Upper lobe of right lung (tissue), 1 donor: ENCODE measurements at places on chromosomes 4 and X. TPM values are rescaled to one million over a fixed set of nuclear protein-coding genes. Genes with fewer than 3 reads are reported as not detected.

DNA sequence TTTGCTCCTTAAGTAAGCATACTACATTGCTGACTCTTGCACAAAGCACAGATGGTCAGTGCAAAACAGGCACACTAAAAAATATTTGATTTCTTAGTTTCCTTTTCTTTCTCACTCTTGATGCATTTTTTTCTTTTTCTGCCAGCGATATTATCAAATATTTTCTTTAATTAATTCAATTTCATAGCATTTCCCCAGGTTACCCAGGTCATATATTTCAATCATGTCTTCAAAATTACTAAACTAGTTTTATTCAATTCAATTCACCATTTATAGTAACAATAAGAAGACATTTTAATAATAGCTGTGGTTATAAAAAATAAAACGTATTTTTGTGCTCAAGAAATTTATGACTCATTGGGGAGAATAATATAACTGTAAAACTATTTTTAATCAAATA lies 421.2 kb downstream of the GASK1B start:
- H3K27me3 ChIP-seq, result no peaks in the 10 kb centered on the region
- H3K27ac ChIP-seq, result no peak overlapping the region
- no peaks in the 10 kb centered on the region for H3K36me3 ChIP-seq
- no peak for DNase-seq

GRCh38 chr4:142307857-142308256 lies 538.2 kb downstream of the INPP4B start:
- no peaks in the 10 kb centered on the region for H3K36me3 ChIP-seq
- DNase-seq, result no peak
- H3K4me3 ChIP-seq, result no peak overlapping the region
- no peaks in the 10 kb centered on the region for H3K27me3 ChIP-seq
- no peaks in the 10 kb centered on the region for H3K4me1 ChIP-seq

DUX4 gene
- not detected for total RNA-seq

SPANXA2 gene
- total RNA-seq, result not detected

- no peak overlapping the region for H3K4me3 ChIP-seq
- no peaks in the 10 kb centered on the region for H3K27me3 ChIP-seq
- no peaks in the 10 kb centered on the region for H3K4me1 ChIP-seq
- H3K36me3 ChIP-seq, result no peaks in the 10 kb centered on the region
Observed at GRCh38 chrX:120562569-120562926, 1.8 kb upstream of the CUL4B start.

DNA sequence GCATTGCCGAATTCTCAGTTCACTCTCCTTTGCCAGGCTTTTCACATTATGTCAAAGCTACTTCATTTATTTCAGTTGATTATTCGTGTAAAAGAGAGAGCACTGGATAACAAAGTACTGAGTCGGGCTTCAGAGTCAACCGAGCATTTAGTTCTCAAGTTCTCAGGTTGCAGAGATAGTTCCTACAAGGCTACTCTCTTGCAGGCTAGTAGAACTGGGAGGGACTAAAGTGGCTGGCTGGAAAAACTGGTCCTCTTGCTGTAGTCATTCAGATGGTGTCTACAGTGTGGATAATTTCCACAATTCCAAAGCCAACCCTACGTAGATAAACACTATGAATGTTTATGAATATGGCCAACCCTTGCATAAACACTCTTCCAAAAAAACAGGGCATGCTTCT lies 4.6 kb upstream of the CCNG2 start:
- H3K36me3 ChIP-seq, result no peaks in the 10 kb centered on the region
- no peaks in the 10 kb centered on the region for H3K27me3 ChIP-seq
- H3K4me1 ChIP-seq, result no peaks in the 10 kb centered on the region

TCEAL2 gene
- total RNA-seq, result 5.4 TPM

DNA sequence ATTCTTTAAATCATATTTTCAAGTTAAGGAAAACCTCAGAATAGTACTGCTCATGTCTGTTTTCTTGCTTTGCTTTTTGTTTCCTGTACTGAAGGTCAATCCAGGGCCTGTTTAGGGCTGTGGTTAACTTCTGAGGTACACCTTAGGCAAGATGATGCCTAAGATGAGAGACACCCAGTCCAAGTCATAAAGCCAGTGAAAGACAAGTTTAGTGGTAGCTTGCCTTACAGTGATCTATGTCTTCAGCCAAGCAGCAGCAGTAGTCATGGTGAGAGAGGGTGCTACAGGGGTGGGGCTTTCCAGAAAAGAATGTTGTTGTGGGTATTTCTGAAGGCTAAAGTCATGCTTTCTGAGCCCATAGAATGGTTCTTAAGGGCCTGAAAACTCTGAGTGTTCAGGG lies 173.7 kb downstream of the VSIG4 start:
- DNase-seq, result no peak
- H3K27ac ChIP-seq, result no peak overlapping the region
- H3K36me3 ChIP-seq, result no peaks in the 10 kb centered on the region
- H3K4me3 ChIP-seq, result no peak overlapping the region
- H3K27me3 ChIP-seq, result no peaks in the 10 kb centered on the region

DNA sequence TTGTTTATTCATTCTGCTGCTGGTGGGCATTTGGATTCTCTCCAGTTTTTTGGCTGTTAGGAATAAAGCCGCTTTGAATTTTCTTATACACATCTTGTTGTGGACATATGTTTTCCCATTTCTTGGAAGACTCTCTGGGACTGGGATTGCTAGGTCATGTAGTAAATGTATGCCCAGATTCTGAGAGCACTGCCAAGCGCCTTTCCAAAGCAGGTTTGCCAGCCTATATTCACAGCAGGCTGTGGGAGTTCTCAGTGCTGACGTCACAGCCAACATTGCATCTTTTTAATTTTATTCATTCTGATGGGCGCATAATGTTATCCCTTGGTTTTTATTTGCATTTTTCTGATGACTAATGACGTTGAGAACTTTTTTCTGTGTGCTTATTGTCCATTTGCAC lies 24.1 kb downstream of the TMEM271 start:
- no peaks in the 10 kb centered on the region for H3K36me3 ChIP-seq
- DNase-seq, result no peak
- H3K27ac ChIP-seq, result no peak overlapping the region
- H3K27me3 ChIP-seq, result peaks cover 5% of the 10 kb centered on the region

- peaks cover 6% of the 10 kb centered on the region for H3K36me3 ChIP-seq
- no peaks in the 10 kb centered on the region for H3K4me1 ChIP-seq
- no peak for DNase-seq
- H3K4me3 ChIP-seq, result no peak overlapping the region
- no peaks in the 10 kb centered on the region for H3K27me3 ChIP-seq
Observed at GRCh38 chr4:112302320-112303274, 5.4 kb downstream of the ALPK1 start.
